ENCODE measurements at places on chromosomes 7 and 10.

GRCh38 chr10:84908491-84908890, 580.1 kb downstream of the CCSER2 start:
- no peak for DNase-seq

GRCh38 chr10:73803680-73804286, 7.6 kb downstream of the NDST2 start:
- no peak for DNase-seq

- no peak for DNase-seq
Measured at GRCh38 chr10:112728118-112728883, 221.7 kb upstream of the TCF7L2 start.

GRCh38 chr10:64345856-64346255, 824.7 kb downstream of the REEP3 start:
- no peak for DNase-seq

- DNase-seq = no peak
Measured at GRCh38 chr7:140562926-140563481, 77.6 kb downstream of the DENND2A start.

DNA sequence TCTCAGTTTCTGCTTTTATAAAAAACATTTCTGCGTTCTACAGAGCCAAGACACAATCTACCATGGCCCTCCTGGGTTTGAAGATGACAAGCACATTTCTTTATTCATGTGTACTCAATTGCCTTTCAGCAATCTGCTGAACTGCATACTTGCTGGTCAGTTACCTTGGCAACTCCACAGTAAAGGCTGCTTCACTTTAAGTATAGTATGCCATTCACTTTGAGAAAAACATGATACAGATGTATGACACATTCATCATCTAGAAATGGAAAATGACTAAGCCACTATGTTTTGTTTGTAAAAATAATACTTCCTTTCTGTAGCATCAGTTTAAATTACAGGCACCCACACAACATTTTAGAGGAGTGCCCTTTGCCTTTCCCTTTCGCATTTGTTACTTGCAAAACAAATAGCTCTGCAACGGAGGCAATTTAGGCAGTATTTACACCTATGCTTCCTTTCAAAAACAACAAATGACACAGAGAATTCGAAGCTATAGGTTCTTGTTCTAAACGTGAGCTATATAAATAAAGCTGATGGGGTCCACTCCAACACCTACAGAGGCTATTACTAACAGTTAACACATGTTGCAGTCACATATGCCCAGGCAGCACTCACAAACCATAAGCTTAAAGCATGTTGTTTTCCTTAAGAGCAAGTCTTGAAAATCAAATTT, 23.5 kb downstream of the SGCE start:
- DNase-seq = no peak

GRCh38 chr7:124764847-124765400, 668 bp downstream of the GPR37 start:
- DNase-seq = no peak

GRCh38 chr10:71424496-71425194, 27.9 kb downstream of the CDH23 start:
- no peak for DNase-seq
